Bone marrow (tissue), 2 donors: ENCODE measurements at places on chromosomes 6 and 20.

DNA sequence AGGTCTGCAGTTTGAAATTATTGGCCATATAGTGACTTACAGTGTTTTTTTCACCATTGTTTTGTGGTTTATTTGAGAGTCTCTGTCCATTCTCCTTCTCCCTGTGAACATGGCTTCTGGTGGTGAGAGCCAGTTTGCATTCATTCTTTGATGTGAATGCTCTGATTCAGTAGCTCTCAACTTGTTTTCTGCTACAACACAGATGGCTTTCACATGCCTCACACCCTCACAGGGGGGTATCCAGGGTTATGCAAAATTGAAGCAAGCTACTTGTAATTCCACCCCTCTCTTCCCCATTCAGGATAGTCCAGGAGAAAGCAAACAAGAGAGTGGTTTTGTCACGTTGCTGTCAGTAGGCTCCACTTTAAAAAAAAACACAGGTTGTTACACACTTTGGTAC is 55.6 kb downstream of the SLX4IP start:
- no peak for DNase-seq

GRCh38 chr6:138959521-138959920 is 28.5 kb downstream of the REPS1 start:
- no peak for DNase-seq

DNA sequence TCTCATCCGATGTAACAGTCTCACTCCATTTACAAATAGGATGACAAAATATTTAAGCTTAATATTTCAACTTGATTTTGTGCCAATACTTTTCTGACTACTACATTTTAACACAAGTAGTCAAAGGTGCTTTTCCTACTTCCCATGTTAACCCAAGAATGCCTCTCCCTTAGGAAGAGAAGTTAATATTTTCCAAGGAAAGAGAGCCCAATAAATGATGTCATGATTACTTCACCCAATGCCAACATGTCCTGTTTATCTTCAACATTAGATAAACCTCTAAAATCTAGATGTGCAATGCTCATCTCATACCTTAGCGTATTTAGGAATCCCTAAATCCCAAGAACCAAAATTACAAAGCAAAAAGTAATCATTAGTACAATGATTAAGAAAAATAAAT is 156.7 kb upstream of the TENT5A start:
- DNase-seq: no peak

DNA sequence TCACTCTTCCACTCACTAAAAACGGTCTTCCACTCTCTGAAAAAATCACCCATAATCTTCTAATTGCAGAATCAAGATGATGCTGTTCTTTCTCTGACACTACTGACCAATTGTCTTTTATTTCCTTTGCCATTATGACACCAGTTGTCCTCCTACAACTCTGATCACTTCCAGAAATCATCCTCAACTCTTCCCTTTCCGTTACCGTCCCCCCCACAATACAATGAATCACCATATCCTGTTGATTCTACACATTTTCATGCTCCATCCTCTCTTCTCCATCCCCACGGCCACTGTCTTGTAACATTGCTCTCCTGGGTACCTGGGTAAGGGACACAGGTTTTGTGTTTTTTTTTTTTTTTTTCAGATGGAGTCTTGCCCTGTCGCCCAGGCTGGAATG is 2.5 kb upstream of the PPP2R5D start:
- no peak for DNase-seq

GRCh38 chr6:170152989-170153388 is 137.9 kb downstream of the DLL1 start:
- peak; percentile 43 for DNase-seq

GRCh38 chr6:109660526-109661320 is 30.3 kb downstream of the AK9 start:
- DNase-seq: no peak

DNA sequence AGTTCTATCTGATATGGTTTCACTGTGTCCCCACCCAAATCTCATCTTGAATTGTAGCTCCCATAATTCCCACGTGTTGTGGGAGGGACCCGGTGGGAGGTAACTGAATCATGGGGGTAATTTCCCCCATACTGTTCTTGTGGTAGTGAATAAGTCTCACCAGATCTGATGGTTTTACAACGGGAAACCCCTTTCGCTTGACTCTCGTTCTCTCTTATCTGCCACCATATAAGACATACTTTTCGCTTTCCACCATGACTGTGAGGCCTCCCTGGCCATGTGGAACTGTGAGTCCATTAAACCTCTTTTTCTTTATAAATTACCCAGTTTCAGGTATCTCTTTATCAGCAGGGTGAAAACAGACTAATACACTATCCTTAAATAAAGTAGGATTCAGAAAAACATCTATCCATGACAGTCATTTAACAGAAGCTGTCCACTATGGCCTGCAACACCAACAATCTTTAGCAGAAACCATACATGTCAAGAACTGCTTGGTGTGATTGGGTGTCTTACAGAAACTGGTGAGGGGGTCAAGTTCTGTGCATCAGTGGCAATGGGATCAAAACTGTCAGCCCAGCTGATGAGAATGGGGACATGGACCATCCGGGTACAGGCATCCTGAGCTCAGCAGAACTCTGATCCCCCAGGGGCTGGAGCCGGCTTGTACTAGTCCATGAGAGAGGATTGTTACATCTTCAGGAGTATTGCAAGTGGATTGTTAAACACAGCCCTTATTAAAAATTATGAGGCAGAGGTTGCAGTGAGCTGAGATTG is 59.2 kb downstream of the SCML4 start:
- no peak for DNase-seq

DNA sequence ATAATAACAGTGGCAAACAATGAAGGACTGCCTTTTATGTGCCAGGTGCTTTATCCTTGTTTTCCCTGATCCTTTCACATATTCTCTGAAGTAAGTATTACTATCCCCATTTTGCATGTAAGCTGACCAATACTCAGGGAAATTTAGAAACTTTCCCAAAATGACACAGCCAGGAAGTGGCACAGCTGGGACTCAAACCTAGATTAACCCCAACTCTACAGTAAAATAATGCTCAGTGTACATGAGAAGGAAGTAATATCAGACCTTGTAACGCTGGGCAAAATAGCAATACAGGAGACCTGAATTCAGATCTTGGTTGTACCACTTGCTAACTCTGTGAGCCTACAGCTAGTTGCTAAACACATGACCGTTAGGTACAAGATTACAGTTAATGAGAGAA is 26.8 kb upstream of the NRSN1 start:
- DNase-seq: no peak

DNA sequence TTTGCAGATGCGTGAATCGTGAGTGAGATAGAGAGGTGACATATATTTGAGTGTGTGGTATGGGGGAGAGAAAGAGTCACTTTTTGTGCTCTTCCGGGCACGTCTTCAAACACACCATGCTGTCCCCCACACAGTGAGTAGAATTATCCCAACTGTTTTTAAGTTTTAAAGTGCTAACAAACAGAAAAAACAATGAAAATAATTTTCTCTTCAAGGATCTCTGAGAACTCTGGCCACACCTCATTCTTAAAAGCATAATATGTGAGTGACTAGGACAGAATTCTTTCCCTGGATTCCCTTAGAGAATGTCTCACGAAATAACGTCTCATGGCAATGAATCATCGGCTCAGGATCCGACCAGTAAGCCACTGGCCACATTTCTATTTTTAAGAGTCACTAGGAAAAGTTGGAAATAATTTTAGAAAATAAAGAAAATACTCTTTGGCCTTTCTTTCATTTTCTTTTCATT is 235.7 kb upstream of the ZNF217 start:
- no peak for DNase-seq

DNA sequence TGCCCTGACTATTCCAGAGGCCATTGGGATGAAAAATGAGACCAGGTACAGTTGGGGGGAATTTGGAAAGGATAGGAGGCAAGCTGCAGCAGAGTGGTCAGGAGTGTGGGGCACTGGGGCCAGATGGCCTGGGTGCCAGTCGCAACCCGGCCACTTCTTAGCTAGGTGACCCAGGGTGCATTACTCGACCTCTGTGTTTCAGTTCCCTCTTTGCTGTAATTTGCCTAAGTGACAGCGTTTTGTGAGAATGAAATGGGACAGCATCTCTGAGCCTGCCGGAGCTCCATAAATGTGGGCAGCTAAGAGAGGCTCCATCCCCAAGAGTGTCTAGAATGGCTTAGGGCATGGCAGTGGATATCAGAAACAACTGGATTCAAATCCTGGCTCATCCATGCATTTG is 13.9 kb downstream of the LRFN2 start:
- no peak for DNase-seq

DNA sequence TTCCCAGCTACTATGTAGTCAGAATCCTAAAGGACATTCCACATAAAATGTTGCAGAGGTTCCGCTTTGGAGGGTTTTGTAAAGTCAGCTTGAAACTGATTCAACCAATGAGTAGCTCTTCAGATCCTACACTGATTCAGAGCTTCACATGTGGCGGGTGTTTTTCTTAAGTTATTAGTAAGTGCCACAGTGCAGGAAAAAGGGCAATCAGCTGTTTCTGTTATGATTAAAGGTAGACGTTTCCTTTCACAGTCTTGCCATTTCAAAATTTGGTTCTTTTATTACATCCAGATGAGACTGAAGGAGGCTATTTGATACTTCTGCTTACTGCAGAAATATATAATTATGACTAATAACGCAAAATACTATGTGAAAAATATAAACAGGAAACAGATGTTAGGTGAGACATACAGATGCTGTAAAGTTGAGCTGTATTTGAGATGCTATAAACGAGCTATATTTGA is 443.9 kb downstream of the CDKAL1 start:
- no peak for DNase-seq

- DNase-seq: no peak
Observed at GRCh38 chr6:79138146-79138545, 60.1 kb upstream of the PHIP start.

GRCh38 chr20:50221501-50222308 is 31.1 kb downstream of the CEBPB start:
- peak; percentile 51 for DNase-seq

- DNase-seq: no peak
Observed at GRCh38 chr20:43751167-43752050, 24.6 kb upstream of the GTSF1L start.

DNA sequence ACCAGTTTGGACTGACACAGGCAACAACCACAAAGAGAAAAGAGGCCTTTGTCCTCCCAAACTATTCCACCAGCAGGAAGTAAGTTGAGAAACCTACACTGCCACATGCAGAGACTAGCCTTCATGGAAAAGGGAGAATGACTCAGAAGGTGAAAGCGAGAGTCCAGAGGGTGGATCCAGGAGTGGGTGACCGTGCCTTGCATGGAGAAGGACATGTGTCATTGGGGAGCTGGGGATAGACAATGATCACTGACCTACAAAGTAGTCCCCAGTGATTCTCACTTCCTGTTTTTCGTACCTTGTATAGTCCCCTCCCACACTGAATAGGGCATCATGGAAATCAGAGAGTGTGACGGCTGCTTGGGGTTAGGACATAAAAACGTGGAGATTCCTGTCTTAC is 91.9 kb downstream of the MYLK4 start:
- no peak for DNase-seq
